ENCODE measurements at places on chromosomes 5 and 9.

DNA sequence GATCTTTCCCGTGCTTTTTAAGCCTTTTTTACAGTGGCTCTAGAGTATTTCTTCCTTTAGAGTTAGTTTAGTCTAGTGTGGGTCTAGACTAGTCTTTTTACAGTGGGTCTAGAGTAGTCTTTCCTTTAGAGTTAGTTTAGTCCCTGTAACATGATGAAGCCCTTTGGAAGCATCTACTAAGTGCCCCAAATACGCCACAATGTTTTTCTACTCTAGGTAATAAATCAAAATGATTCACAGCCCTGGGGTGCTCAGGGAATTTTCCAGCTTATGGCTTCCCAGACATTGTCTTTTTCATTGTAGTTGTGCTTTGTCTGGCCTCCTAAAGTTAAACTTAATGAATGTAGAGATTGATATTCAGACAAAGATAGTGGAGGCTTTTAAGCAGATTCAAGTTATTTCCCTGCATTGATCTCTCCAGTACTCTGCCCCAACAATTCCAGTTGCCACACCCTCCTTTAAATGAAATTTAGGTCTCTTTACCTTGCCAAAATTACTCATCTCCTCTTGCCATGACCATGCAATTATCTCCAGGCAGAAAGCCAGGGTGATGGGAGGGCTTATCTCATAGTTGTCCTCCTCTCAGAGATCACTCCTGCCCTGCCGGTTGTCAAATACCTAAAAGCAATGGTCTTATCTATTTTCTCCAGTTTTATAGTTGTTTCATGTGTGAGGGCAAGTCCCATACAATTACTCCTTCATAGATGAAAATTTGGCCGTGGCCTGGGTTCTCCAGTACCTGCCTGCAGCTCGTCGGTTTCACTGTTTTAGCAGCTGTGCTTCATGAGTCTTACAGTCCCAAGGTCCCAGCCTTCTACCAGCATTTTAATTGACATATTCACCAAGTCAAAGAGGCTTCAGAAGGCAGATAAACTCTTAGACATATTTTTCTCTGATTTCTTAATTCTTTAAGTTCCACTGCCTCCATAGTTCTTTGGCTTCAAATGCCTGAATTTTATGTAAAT is 794.0 kb upstream of the COX7C start:
- no peak for DNase-seq

DNA sequence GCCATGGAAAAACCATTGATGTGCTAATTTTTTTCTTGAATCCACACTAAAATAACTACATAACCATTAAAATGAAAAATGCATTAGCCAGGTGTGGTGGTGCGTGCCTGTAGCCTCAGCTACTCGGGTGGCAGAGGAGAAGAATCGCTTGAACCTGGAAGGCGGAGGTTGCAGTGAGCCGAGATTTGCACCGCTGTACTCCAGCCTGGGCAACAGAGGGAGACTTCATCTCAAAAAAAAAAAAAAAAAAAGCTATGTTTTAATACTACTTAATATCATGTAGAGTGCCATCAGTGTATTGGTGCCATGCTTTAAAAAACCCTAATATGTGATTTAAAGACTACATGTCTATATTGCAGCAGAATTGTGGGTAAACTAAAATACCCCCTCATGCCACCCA is 58.9 kb downstream of the NDFIP1 start:
- no peak for DNase-seq

GRCh38 chr9:98603821-98604383 is 104.8 kb downstream of the GABBR2 start:
- DNase-seq = no peak

DNA sequence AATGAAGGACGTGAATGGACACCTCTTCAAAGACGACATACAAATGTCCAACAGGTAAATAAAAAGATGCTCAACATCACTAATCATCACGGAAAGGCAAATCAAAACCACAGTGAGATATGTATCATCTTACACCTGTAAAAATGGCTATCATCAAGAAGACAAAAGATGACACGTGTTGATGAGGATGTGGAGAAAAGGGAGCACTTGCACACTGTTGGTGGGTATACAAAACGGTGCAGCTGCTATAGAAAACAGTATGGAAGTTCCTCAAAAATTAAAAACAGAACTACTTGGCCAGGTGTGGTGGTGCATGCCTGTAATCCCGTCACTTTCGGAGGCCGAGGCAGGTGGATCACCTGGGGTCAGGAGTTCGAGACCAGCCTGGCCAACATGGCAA is 47.9 kb downstream of the STK10 start:
- DNase-seq = no peak

DNA sequence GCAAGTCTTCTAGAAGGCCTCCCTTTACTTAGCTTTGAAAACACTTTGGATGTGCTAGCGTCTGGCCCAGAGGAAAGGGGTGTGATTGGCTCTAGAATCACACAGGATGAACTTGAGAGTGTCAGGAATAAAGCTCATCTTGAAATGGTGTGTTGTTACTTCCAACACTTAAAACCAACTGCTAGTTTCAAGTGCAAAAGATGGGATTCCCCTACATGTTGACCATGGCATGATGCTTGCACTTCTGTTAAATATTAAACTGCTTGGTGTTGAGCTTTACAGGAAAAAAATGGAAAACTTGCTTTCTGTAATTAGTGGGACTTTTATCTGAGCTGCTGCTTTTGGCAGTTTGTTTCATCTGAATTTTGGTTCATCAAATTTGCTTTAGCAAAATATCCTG is 261.1 kb downstream of the MED10 start:
- no peak for DNase-seq

DNA sequence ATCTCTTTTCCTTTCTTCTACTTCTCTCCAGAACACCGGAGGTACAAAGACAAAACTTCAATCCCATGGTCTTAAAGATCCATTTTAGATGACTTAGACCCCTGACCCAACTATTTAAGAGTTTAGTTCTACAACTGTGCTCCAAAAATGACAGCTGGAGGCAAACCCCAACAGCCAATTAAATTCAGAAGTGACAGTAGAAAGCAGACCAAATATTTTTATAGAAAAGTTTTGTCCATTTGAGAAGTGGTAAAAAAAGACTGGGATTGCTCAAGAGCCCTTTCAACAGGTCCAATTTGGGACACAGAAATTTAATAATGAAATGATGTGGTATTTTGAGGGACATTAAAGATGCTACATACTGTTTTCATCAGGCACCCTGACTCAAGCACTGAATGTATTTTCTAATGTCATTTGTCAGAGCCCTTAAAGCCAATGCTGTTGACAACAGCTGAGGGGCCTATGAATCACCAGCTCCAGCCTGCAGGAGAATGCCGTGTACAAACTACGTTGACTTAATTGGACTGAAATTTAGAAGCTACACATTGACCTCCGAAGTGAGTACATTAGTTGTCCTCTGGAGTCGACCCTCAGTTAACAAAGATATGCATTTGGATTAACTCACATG is 147.5 kb upstream of the PIK3R1 start:
- no peak for DNase-seq

GRCh38 chr9:107065549-107065948 is 202.6 kb downstream of the ZNF462 start:
- no peak for DNase-seq

GRCh38 chr9:6927838-6928237 is 170.1 kb downstream of the KDM4C start:
- no peak for DNase-seq

- no peak for DNase-seq
Observed at GRCh38 chr5:102218159-102218558, 77.9 kb downstream of the SLCO4C1 start.

DNA sequence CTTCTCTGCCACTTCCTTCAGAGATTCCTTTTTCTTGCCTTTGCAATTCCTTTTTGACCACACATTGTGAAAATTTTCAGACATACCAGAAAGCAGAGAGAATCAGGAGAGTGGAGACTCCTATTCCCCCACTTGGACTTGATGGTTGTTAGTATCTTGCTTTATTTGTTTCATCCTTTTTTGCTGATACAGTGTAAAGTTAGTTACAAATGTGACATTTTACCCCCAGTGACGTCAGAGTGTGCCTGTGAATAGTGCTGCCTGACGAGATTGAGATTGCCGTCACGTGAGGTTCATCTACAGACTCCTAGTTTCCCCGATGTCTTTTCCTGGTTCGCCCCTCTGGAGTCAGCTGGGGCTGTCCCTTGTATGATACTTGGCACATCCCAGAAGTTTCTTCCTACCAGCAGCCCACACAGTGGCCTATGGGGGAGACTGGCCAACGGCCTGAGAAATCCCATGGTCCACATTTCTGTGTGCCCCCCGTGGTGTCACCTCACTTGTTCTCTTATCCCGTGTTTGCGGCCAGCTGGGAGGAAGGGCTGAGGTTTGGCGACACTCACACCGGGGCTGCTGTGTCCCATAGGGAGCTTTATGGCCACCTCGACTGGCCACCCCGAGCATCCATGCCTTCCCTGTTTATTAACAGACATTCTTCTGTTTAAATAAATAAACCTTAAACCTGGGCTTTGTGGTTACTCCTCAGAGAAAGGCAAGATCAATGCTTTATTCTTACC is 48.2 kb upstream of the CACNA1B start:
- DNase-seq = no peak

DNA sequence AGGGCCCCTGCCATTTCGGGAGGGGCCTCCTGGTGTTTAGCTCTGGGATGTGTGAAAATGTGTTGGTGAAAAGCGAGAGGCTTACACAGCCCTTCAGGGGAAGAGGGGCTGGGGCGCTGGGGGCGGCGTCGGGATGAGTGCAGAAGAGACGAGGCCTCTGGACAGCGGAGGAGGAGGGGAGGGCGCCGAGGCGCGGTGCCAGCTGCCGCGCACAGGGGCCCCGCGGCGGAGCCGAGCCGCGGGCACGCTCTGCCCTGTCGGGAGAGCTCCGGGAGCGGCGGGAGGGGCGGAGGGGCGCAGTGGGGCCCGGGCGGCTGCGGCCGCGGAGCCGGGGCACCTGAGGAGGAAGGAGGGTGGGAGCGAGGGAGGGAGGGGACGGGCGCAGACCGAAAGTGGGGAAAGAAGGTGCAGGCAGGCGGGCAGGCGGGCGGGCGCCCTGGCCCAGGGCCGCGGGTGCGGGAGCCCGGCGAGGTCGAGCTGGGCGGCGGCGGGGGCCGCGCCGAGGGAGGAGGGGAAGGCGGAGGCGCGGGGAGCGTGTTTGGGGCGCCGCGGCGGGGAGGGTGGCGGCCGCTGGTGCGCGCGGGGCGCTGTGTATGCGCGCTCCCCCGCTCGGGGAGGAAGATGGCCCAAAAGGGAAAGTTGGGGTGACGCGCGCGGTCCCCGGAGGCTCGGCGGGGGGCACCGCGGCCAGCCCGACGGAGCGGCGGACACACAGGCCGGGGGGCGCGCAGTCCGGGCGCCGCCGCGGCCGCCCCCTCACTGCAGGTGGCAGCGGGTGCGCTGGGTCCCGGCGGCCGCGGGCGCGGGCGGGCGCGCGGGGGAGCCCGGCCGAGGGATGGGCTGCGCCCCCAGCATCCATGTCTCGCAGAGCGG is at the start of gene PDE8B:
PDE8B (plus strand) TSS at position 590 of the 873 bp plus-strand sequence; CDS start at position 836, 246 bp downstream.
- DNase-seq = no peak

DNA sequence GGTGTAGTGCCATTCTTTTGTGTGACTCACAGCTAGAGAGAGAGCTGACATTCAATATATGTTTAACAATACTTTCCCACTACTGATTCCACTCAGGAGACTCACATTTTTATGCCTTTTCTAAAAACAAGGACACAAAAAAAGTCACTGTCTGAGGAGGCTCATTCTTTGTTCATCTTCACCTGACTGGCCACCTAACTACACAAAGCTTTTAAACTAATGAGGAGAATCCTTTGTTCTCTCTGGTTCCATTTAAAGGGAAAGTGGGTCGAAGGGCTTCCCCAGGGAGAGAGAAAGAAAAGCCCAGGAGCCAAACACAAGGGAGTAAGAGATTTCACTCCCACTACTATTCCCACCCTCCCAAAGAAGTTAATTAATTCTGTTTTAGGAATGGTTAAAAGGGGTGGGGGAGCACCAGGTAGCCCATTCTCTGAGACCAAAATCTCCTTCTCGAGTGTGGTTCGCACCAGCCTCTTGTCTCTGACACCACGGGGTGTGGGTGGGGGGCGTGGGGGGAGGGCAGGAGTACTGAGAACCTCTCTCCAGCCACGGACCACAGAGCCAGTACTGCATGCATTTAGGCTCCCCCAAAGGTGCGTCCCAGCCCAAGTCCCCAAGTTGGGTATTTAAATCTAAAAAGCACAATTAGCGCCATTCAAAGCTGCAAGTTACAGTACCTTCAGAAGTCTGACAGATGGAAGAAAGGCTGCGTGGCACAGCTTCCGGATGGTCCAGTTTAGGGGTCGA is 747 bp downstream of the TRPM3 start:
- peak; percentile 47 for DNase-seq

- no peak for DNase-seq
Observed at GRCh38 chr9:88829276-88829675, 162.0 kb upstream of the S1PR3 start.

- no peak for DNase-seq
Observed at GRCh38 chr9:81456431-81457006, 232.8 kb downstream of the TLE1 start.

- no peak for DNase-seq
Observed at GRCh38 chr5:157177953-157178352, 2.7 kb upstream of the ITK start.

GRCh38 chr9:103902263-103902662 is 191.8 kb upstream of the SMC2 start:
- DNase-seq = no peak

GRCh38 chr9:127096208-127096607 is 26.2 kb downstream of the ANGPTL2 start:
- DNase-seq = no peak

- no peak for DNase-seq
Observed at GRCh38 chr9:7690014-7690413, 109.6 kb downstream of the DMAC1 start.

GRCh38 chr9:124773473-124774128 is 2.5 kb upstream of the NR6A1 start:
- no peak for DNase-seq

- DNase-seq = no peak
Observed at GRCh38 chr9:18739641-18740318, 265.8 kb downstream of the ADAMTSL1 start.

DNA sequence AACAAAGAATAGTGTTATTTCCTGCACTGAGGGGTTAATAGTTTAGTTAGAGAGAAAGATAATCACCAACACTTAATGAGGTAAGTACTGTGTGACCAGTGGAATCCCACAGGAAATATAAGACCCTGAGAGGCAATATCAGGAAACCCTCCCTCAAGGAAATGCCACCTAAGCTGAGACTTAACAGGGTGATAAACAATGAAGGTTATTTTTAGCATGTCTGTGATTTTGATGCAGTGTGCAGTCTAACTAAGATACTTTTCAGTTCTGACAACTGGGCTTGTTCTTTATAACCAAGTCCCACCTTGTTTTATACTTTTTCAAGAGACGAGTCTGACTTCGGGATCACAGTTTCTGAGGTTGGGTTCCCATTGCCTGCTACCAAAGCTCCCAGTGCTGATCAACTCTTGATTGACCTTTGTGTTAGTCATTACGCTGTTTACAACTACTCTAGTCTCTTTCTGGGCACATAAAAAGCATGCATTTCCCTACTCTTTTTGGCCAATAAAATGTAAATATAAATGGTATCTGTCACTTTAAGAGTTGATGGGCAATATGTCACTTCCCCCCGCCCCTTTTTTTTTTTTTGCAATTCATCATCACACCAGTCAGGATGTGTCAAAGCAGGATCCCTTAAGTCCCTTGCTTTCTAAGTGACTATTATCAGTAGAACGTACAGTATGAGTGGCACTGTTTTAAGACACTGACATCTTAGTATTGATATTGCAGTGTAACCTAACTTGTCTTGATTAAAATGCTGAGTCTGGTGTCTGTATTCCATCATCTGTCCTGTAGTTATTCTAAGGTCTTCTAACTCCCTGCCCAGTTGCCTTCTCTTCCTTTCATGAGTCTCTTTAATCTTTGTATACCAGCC is 31.4 kb downstream of the C6 start:
- DNase-seq = no peak

GRCh38 chr5:180868960-180869359 is 7.9 kb upstream of the ZFP62 start:
- DNase-seq = peak; percentile 87

- DNase-seq = no peak
Observed at GRCh38 chr5:159616952-159617351, 286.7 kb upstream of the IL12B start.

All from ELF-1 (cell line).